Fibroblast of pulmonary artery (primary cell): ENCODE measurements at places on chromosomes 11 and 22.

GRCh38 chr11:12089473-12089872 lies 20.9 kb upstream of the MICAL2 start:
- no peak for DNase-seq

DNA sequence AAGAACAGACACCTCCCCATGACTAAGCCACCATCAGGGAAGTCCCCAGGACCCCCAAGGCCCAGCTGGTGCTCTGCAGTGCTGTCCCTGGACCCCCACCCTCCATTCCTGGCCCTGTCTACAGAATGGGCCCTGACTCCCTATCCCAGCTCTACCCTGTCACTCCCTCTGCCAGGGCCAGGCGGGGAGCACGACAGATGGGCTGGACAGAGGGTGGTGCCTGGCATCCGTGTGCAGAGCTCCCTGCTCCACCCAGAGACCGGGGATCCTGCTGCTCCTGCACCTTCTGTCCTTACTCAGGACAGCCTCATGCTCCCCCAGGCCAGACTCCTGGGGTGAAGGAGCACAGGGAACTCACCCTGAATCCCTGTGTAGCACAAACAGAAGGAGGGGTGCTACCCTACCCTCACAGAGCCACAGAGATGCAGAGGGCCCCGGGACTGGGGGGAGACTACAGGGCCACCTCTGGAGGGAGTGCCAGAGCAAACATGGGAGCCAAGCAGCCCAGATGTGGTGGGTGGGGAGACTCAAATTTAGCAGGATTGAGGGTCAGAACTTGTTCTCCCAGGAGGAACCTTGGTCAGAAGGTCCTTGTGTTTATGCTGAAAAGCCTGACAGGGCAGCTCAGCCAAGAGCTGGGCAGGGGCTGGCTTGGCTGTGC lies 2.0 kb downstream of the ARVCF start:
- no peak for DNase-seq

- no peak for DNase-seq
Measured at GRCh38 chr11:4459500-4459899, 10.4 kb downstream of the OR52K2 start.

GRCh38 chr22:16973591-16974297 lies 34.3 kb downstream of the GAB4 start:
- DNase-seq = no peak

DNA sequence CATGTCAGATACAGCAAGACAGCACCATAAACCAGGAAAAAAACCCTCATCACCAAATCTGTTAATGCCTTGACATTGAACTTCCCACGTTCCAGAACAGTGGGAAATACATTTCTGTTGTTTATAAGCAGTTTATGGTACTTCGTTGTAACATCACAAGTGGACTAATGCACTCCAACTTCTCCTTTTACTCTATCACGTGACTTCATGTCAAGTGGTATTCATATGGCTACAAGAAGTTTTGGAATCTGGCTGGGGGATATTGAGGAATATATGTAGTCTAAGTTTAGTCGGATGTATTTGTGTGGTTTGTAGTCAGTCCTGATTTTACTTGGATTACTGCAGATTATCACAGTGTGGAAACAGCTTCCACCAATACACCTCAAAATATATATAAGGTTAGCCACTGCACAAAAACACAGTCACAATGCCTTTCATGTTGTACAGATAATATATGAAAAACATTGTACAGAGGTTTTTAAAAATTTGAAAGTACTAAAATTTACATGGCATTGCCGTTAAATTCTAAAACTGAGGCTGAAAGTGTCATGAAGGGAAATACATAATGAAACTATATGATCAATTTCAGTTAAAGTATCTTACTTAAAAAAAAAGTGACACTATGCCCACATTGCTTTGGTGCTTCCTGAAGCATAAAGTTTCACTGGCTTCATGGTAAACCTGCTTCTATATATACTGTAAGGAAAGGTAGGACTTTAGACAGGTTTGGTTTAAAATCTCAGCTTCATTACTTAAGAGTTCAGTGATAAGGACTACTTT lies 134.1 kb downstream of the CASP12 start:
- DNase-seq = no peak

DNA sequence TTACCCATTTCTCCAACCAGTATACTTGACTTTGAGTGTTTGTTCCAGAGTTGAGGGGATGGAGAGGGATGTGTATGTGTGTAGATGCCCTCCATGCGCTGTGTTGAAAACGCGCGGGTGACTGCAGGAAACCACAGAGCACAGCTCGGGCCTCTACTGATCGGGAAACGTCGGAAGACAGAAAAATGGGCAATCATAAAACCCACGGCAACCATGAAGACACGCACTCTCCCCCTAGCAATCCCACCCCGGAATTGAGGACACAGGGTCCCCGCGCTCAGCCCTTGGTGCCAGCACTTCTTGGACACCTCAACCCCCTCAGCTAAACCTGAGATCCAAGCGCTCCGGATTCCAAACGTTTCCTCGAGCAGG lies 251 bp upstream of the UQCC3 start:
- no peak for DNase-seq

GRCh38 chr11:61141601-61142028 lies 19.6 kb downstream of the VPS37C start:
- DNase-seq = no peak

GRCh38 chr22:32796865-32797573 lies 4.5 kb upstream of the TIMP3 start:
- peak; percentile 74 for DNase-seq
